ENCODE measurements at places on chromosomes 4 and X. TPM values are rescaled to one million over a fixed set of nuclear protein-coding genes. Genes with fewer than 3 reads are reported as not detected.

AKAP4 gene
- not detected for total RNA-seq

CT45A10 gene
- not detected for total RNA-seq

PFKFB1 gene
- total RNA-seq = 0.45 TPM

GCNA gene
- total RNA-seq = 4.5 TPM

DNA sequence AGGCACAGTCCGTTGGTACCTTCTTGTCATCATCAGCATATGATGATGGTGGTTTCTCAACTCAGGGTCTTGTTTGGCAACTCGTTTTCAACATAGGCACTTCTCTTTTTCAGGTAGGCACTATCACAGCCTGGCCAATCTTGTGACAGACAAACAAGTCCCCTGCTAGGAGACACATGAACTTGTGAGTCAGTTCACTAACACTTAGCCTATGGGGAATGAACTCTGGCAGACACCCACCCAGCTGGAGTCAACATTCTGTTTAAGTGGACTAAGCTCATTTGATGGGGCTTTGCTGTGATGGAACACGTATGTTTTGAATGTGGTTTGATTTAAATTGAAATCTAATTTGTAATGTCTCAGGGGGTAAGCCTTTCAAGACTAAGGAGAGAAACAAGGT, 100.7 kb upstream of the MAMLD1 start:
- DNase-seq = no peak

- no peak for DNase-seq
Measured at GRCh38 chr4:98720871-98721480, 62.6 kb upstream of the TSPAN5 start.

DNA sequence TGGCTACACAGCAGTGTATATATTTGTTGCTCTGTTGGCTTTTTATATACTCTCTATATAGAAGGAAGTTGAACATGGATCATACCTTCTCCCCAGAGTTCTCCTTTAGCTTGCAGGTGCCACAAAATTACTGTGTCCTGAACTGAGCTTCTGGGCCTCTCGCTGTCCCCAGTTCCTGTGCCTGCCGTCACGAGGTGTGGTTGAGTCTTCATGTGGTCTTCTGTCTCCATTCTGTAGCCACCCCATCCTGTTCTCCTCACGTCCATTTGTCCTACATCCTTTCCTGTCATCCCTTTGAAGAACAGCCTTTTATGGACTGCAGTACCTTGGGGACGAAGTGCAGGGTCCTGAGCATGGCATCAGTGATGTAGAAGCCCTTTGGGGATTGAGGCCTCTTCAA, 14.5 kb downstream of the TMEM131L start:
- DNase-seq = no peak

GRCh38 chr4:71008196-71008595, 14.7 kb downstream of the DCK start:
- no peak for DNase-seq
